Stomach (tissue), 19 donors: ENCODE measurements at places on chromosomes 4 and X. TPM values are rescaled to one million over a fixed set of nuclear protein-coding genes. Genes with fewer than 3 reads are reported as not detected.

The LUZP4 gene
- not detected for total RNA-seq

The UGT2A3 gene
- 0.58 TPM for total RNA-seq

The VCX3B gene
- 0.87 TPM for total RNA-seq

The LINC00632 gene
- total RNA-seq = 1.2 TPM

The SMR3B gene
- total RNA-seq = not detected

The GPRASP2 gene
- 3.6 TPM for total RNA-seq

The ARMCX6 gene
- total RNA-seq = 20.6 TPM

The VEGFC gene
- 0.45 TPM for total RNA-seq

The F8A3 gene
- total RNA-seq = 11.2 TPM

The DMRTC1 gene
- total RNA-seq = not detected

DNA sequence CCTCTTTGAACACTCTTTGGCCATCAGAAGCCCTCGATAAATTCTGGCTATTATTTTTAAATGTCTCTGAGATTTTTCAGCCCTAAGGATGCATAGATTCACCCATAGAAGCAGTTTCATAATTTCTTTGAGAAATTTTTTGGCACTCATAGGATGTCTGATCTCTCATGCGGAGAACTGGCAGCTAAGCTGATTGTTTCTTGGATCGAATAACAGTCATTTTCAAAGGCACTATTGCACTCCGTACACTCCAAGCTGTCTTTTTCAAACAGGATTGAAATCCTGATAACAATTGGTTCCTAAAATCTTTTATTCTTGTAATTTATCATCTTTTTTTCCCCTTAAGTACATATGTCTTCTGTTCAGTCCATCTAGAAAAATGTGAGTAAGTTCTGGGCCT lies 411.9 kb downstream of the SPOCK3 start:
- DNase-seq = no peak
- H3K4me1 ChIP-seq = no peaks in the 10 kb centered on the region
- H3K27ac ChIP-seq = no peak overlapping the region
- H3K4me3 ChIP-seq = no peak overlapping the region
- no peaks in the 10 kb centered on the region for H3K27me3 ChIP-seq

DNA sequence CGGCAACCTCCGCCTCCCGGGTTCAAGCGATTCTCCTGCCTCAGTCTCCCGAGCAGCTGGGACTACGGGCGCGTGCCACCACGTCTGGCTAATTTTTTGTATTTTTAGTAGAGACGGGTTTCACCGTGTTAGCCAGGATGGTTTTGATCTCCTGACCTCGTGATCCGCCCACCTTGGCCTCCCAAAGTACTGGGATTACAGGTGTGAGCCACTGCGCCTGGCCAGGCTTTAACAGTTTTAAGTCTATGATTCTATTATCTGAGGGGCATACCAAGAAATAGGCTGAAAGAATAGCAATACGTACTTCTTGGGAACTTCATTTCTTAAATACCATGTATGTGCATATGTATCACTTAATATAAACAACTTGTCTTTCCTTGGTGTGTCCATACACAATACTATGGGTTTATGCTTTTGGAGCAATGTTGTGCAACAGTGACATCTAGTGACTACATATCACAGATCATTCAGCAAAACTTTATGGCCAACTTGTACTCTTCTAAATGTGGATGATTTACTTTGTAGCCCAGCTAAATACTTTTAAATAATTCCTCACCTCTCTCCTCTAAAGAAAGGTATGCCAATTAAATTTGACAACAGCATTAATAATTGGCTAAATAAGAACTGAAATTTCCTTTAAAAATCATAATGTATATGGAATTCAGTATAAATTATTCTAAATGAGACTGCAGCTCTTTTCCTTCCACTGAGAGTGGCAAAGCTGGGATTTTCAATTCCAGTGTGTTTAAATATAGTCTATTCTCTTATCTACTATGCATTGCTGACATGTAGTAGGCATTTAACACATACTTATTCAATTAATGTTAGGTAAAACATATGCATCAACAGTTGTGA lies 10.4 kb downstream of the SLC9B1 start:
- no peaks in the 10 kb centered on the region for H3K36me3 ChIP-seq
- H3K27ac ChIP-seq = no peak overlapping the region
- H3K27me3 ChIP-seq = no peaks in the 10 kb centered on the region
- no peak for DNase-seq
- peaks cover 19% of the 10 kb centered on the region for H3K4me1 ChIP-seq

GRCh38 chrX:11665168-11666111 lies at the start of gene ARHGAP6:
ARHGAP6 (minus strand) TSS chrX:11665920; CDS start chrX:11664828, 1,092 bp downstream.
- H3K27me3 ChIP-seq = peaks cover 37% of the 10 kb centered on the region
- H3K27ac ChIP-seq = peak within 1 kb of the TSS; percentile 79
- DNase-seq = no peak
- H3K4me3 ChIP-seq = peak within 1 kb of the TSS; percentile 51
- peaks cover 11% of the 10 kb centered on the region for H3K4me1 ChIP-seq

DNA sequence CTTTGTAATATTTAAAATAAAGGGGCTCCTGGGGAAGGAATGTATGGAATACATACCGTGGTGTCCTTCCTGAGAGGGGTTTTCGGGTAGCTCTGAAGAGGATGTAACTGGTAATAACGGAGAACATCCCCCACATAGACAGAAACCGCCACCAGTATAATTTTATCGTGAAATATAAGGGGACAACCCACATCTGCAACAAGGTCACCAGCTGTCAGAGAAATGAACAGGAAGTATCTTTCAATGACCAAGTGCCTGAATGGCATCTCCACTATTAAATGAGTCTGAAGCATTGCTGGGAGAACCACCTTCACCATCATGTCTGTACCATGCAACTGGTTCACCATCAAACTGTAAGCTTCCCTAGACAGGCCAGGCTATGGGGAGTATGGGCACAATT lies 31.7 kb downstream of the RNF175 start:
- no peak for DNase-seq
- no peak overlapping the region for H3K27ac ChIP-seq
- no peaks in the 10 kb centered on the region for H3K4me1 ChIP-seq
- no peaks in the 10 kb centered on the region for H3K36me3 ChIP-seq
- H3K4me3 ChIP-seq = no peak overlapping the region
- no peaks in the 10 kb centered on the region for H3K27me3 ChIP-seq

DNA sequence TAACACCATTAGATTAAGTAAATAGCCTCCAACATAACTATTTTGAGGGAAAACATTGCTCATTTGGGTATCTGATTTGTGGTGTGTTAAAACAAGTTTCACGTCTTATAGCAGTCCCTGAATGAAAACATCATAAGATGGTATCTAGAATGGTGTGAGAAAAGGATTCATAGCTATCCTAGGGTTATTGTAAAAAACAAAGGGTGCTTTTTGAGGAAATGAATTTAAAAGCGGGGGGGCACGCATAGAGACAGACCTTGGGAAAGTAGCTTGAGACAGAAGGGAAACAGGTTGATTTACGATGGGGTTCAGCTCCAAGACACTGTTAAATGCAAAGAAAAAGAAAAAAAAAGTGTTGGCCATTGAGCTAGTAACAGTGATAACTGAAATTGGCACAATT lies 768 bp upstream of the CXCL10 start:
- H3K27me3 ChIP-seq = no peaks in the 10 kb centered on the region
- peaks cover 24% of the 10 kb centered on the region for H3K4me1 ChIP-seq
- no peak overlapping the region for H3K4me3 ChIP-seq
- DNase-seq = no peak

DNA sequence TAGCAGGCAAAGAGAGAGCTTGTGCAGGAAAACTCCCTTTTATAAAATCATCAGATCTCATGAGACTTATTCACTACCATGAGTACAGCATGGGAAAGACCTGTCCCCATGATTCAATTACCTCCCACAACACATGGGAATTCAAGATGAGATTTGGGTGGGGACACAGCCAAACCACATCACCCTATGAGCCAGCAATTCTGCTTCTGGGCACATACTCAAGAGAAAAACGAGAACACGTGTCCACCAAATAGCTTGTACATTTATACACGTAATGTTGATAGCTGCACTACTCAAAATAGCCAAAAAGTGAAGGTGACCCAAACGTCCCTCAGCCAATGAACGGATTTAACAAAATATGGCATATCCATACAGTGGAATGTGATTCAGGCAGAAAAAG lies 94.5 kb upstream of the DHRSX start:
- H3K4me3 ChIP-seq = no peak overlapping the region
- no peaks in the 10 kb centered on the region for H3K27me3 ChIP-seq
- no peaks in the 10 kb centered on the region for H3K4me1 ChIP-seq
- H3K36me3 ChIP-seq = no peaks in the 10 kb centered on the region
- no peak for DNase-seq

GRCh38 chrX:9635803-9636202 lies 129.8 kb downstream of the GPR143 start:
- no peaks in the 10 kb centered on the region for H3K4me1 ChIP-seq
- H3K4me3 ChIP-seq = no peak overlapping the region
- H3K27me3 ChIP-seq = no peaks in the 10 kb centered on the region

DNA sequence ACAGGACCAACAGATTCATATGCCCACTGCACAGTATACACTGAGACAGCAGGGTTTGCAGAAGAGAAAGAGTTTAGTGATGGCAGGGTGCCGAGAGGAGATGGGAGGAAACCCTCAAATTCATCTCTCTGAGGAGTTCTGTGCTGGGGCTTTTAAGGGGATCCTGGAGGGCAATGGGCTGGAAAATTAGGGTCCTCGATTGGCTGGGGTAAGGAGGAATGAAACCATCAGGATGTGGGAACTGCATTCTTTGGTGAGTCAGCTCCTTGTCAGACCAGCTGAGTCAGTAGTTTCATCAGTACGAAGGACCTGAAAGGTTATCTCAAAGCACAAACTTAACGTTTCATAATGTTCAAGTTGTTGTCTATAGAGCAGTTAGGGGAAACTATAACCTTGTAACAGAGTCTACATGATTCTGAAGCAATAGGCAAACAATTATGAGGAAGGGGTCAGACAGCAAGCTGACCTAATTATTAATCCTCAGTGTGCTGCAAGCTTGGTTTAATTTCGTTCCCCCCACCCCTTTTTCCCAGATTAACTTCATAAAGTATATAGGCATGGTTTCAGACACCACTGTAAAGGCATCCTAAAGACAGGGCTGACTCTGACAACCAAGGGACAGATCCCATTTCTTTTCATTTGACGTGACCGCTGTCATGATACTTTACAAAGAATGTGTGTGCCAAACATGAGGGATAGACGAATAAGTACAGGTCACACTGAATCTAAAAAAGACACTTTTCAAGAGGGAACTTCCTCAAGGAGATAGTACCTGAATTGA lies 1.5 kb upstream of the MSMO1 start:
- no peak overlapping the region for H3K4me3 ChIP-seq
- no peaks in the 10 kb centered on the region for H3K36me3 ChIP-seq
- peak; percentile 67 for DNase-seq
- H3K27ac ChIP-seq = no peak overlapping the region
- peaks cover 12% of the 10 kb centered on the region for H3K4me1 ChIP-seq

DNA sequence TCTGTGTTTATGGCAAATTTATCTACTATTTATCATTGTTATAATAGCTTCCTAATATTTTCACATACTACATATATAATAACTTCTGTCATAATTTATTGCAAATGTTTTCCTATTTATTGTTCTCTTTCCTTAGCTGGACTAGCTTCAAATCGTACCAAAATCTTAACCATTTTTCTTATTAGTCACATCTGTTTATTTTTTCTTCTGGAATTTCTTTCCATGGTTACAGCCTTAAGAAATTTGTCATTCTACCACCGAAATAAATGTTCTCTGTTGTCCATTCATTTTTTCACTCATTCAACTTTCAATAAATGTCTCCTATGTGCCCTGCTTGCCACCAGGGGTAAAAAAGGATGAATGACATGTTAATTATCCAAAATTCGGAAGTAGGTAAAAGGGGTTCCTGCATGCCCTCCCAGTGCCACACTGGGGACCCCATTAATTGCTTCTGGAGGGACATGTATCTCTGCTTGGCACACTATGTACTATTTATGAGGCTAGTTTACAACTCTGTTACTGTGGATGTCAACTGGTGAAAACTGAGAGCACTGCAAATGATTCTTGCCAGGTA lies 182.1 kb downstream of the SH3KBP1 start:
- no peak for DNase-seq
- no peaks in the 10 kb centered on the region for H3K4me1 ChIP-seq
- no peaks in the 10 kb centered on the region for H3K36me3 ChIP-seq
- H3K27me3 ChIP-seq = no peaks in the 10 kb centered on the region
- no peak overlapping the region for H3K4me3 ChIP-seq
- H3K27ac ChIP-seq = no peak overlapping the region

GRCh38 chrX:78769101-78769755 lies 21.7 kb downstream of the LPAR4 start:
- no peak overlapping the region for H3K27ac ChIP-seq
- no peaks in the 10 kb centered on the region for H3K4me1 ChIP-seq
- no peak overlapping the region for H3K4me3 ChIP-seq
- no peaks in the 10 kb centered on the region for H3K27me3 ChIP-seq

- peak within 1 kb of the TSS; percentile 57 for H3K4me3 ChIP-seq
- peaks cover 51% of the 10 kb centered on the region for H3K4me1 ChIP-seq
- DNase-seq = peak; percentile 92
- H3K27ac ChIP-seq = peak within 1 kb of the TSS; percentile 90
- no peaks in the 10 kb centered on the region for H3K36me3 ChIP-seq
- H3K27me3 ChIP-seq = peaks cover 20% of the 10 kb centered on the region
These were observed at the start of gene EVC for GRCh38 chr4:5710961-5711478. EVC (plus strand) TSS chr4:5711201; CDS start chr4:5711381, 180 bp downstream.

DNA sequence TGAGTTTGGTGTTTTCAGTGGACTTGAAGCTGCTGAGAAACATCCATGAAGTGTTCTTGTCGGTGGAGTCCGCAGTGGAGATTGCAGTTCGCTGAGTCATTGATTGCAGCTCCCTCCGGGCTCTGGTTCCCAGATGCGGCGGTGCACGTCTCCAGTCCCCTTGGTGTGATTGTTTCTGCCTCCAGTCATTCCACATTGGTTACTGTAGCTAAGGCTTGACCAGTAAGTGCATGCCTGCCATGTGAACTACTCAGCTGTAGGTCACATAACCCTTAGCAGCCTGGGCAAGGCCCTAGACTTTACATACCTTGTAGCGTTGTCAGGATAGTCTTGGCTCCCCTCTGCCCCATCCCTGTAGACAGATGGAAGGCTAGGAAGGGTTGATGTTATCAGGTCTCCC lies 53.8 kb upstream of the CLCN4 start:
- H3K27ac ChIP-seq = no peak overlapping the region
- no peaks in the 10 kb centered on the region for H3K36me3 ChIP-seq
- H3K4me3 ChIP-seq = no peak overlapping the region
- no peak for DNase-seq
- H3K27me3 ChIP-seq = no peaks in the 10 kb centered on the region
- H3K4me1 ChIP-seq = peaks cover 36% of the 10 kb centered on the region

DNA sequence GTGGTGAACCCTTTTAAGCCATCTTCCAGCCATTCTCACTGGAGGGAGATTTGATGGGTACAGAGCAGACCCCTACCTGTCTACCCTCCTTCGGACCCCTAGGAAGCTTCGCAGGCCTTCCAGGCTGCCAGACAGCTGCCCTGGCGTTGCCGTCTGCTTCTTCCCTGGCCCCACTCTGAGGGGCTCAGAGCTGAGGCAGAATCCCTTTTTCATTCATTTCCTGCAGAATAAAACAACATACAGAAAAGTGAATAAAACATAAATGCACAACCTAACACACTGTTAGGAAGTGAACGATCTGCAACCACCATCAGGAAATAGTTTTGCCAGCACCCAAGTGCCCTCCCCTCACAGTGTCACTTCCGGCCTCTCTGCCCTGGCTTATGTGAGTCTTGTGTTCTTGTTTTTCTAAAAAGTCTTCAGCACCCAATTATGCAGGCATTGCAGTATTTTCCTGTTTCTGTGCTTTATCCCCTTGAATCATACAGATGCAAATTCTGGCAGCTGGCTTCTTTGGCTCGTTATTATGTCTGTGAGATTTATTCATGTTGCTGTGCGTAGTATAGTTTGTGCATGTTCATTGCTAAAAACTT lies 5.6 kb upstream of the ADD1 start:
- no peak overlapping the region for H3K4me3 ChIP-seq
- peak overlapping the region; percentile 26 for H3K27ac ChIP-seq
- H3K4me1 ChIP-seq = peaks cover 40% of the 10 kb centered on the region
- H3K27me3 ChIP-seq = no peaks in the 10 kb centered on the region
- peaks cover 12% of the 10 kb centered on the region for H3K36me3 ChIP-seq
- peak; percentile 37 for DNase-seq
